Osteocyte (in vitro differentiated cells): ENCODE measurements at places on chromosomes 3 and 15. TPM values are rescaled to one million over a fixed set of nuclear protein-coding genes. Genes with fewer than 3 reads are reported as not detected.
A peak's percentile ranks its signal among the peaks of the same experiment; 100 is the strongest.

FAM107A gene
- total RNA-seq = not detected in 2 replicates

DNA sequence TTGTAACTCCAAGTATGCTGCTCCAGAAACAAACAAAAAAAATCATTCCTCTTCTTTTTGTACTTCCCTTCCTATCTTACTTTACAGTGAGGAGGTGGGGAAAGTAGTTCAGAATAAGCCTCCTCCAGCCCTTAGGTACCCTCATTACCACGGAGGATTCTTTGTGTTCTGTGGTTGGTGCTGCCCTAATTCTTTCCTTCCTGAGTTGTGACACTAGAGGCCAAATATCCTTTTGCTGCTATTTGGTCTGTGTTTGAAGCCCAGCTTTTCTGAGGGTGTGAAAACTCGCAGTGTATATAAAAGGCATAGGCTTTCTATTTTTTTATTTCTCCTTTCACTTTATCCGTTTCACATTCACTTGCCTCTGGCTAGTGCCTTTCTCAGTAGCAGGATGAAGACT lies 98.2 kb downstream of the HHLA2 start:
- no peak overlapping the region for H3K27ac ChIP-seq
- peaks cover 17% of the 10 kb centered on the region for H3K27me3 ChIP-seq
- no peak for DNase-seq
- no peaks in the 10 kb centered on the region for H3K36me3 ChIP-seq

- DNase-seq = no peak
- no peak overlapping the region for H3K27ac ChIP-seq
- H3K36me3 ChIP-seq = peaks cover 2% of the 10 kb centered on the region
- H3K4me1 ChIP-seq = no peaks in the 10 kb centered on the region
- no peak overlapping the region for H3K4me3 ChIP-seq
Measured at GRCh38 chr15:38002883-38003477, 68.5 kb downstream of the TMCO5A start.

GRCh38 chr3:185797108-185797881 lies 27.5 kb downstream of the IGF2BP2 start:
- peaks cover 6% of the 10 kb centered on the region for H3K36me3 ChIP-seq
- H3K27ac ChIP-seq = peak overlapping the region; percentile 42
- H3K4me1 ChIP-seq = peaks cover 57% of the 10 kb centered on the region
- DNase-seq = no peak
- H3K4me3 ChIP-seq = no peak overlapping the region

DNA sequence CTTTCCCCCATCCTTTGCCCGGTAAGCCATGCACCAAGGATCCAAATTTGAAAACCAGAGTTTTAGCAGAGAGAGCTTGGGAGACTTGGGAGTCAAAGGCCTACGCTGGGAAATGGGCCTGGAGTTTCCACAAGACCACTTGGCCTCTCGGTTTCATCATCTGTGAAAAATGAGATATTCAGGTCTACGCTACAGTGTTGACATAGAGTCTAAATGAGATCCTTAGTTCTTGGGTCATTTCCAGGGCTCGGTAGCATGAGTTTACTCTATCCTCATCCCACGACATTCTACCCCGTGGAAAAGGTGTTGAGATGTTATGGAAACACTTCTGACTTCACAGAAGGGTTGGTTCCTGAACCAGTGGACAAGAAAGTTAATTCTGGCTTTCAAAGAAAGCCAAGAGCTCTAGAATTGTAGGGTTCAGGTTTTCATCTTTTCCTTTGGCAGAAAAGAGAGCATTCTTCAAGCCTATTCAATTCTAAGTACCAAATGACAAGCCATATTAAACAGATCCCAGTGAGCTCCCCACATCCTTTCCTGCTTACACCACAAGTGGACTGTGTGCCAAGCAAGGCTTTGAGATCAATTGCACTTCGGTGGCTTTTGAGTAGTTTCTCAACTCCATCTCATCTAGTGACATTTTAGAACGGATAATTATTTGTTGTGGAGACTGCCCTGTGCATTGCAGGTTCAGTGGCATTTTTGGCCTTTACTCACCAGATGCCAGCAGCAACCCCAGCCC lies 219.7 kb downstream of the SLCO3A1 start:
- H3K4me1 ChIP-seq = peaks cover 8% of the 10 kb centered on the region
- no peak for DNase-seq
- H3K27ac ChIP-seq = no peak overlapping the region

DNA sequence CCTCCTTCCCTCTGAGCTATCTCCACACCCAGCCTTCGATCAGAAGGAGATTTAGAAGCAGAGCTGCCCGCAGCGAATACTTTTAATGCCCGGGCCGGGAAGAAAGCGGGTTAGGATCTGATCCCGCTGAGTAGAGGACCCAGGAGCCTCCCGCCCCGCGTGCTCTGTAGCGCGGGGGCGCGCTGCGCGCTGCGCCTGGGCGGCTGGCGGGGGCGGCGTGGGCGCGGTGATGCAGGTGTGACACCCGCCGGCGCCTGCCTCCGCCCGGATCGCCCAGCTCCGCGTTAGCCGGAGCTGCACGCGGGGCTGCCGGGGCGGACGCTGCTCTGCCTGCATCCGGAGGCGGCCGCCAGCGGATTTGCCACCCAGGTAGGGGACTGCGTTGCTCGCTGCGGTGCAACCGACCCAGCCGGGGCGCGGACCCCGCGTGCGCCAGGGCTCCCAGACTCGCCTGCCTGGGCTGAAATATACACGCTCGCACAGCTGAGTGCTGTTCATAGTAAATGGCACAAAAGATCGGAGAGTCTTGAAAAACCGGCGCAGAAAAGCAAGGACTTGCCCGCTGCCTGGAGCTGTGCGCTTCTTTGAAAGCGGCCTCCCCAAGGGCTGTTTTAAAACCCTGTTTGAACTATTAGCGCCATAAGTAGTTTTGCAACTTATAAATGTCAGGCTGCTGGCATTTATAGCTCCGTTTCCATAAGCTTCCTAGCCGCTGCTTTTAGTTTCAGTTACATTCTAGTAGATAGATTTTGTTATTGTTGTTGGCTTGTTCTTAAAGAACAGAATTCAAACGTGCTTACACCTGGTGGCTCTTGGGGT lies at the start of gene SV2B:
TSS of gene SV2B (plus strand) at position 263 of the 819 bp plus-strand sequence. CDS start 126,007 bp downstream, outside the sequence.
- H3K4me1 ChIP-seq = peaks cover 13% of the 10 kb centered on the region
- H3K27me3 ChIP-seq = peaks cover 69% of the 10 kb centered on the region
- H3K27ac ChIP-seq = no peak within 1 kb of the TSS
- H3K36me3 ChIP-seq = no peaks in the 10 kb centered on the region
- DNase-seq = no peak
- H3K4me3 ChIP-seq = peak within 1 kb of the TSS; percentile 70

CFAP44 gene
- 4.2 and 7.4 TPM in 2 replicates for total RNA-seq

MST1R gene
- 1.1 and 1.8 TPM in 2 replicates for total RNA-seq

DNA sequence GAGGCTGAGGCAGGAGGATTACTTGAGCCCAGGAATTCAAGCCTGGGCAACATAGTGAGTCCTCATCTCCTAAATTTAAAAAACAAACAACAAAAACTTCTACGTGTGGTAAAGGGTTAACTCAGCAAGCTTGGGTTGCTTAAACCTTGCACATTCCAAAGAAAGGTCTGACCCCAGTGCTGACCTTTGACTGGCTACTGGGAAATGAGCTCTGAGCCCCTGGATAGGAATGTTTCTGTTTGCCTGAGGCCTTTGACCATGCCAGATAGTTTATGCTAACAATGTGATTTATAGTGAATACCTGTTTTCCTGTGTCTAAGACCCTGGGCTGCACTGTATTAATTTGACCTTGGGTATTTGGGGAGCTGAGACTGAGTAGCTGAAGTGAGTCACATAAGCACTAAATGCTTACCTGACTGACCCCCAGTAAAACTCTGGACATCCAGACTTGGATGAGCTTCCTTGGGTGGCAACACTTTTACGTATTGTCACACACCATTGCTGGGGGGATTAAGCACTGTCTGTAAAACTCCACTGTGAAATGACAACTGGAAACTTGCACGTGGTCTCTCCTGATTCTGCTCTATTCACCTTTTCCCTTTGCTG lies 20.7 kb downstream of the TCAIM start:
- DNase-seq = no peak
- no peak overlapping the region for H3K4me3 ChIP-seq
- H3K36me3 ChIP-seq = peaks cover 21% of the 10 kb centered on the region
- peaks cover 33% of the 10 kb centered on the region for H3K4me1 ChIP-seq
- no peaks in the 10 kb centered on the region for H3K27me3 ChIP-seq

- H3K4me3 ChIP-seq = no peak overlapping the region
- no peak for DNase-seq
- H3K36me3 ChIP-seq = no peaks in the 10 kb centered on the region
- H3K4me1 ChIP-seq = no peaks in the 10 kb centered on the region
- H3K27me3 ChIP-seq = no peaks in the 10 kb centered on the region
Measured at GRCh38 chr3:39349080-39349479, 19.6 kb downstream of the CCR8 start.

TMCO5A gene
- total RNA-seq = not detected in 2 replicates

HACD2 gene
- total RNA-seq = 63.8 and 69.4 TPM in 2 replicates

DNA sequence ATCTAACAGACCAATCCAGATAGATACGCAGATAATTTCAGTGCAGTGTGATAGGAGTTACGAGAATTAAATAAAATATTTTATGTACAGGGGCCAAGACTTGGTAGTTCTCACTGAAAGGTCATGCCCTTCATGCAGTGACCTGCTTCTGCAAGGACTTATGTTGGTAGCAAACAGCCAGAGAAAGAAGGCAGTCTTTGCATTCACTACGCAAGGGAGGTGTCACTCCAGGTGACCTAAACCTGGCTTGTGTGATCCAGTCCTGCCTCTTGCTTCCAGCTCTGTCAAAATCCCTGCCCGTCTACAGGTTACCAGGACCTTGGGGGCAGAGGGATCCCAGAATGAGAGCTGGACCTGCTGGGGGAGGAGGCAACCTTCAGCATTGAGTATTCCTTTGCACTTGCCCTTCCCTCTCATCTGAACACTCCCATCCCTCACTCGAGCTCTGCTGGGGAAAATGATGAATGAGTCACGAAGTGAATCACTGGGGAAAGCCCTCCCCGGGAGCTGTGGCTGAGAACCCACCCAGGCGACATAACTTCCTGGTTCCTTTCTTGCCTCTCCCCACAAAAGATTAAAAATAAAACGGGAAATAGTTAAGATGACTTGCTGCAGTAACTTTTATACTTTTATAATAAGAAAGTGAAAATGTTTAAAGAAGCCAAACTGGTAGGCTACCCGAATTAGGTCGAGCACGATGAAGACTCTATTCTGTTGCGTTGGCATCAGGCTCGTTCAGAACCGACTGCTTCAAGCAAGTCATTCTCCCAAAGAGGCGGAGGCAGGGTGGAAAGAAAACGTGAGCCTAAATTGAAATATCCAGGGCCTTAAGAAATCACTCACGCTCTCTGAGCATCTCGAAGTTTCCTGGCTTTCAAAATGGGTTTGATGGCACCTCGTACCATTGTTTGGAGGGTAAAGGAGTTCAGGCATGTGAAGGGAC lies 216.1 kb downstream of the SLCO3A1 start:
- peaks cover 3% of the 10 kb centered on the region for H3K27me3 ChIP-seq
- no peak overlapping the region for H3K4me3 ChIP-seq
- no peaks in the 10 kb centered on the region for H3K36me3 ChIP-seq
- peaks cover 8% of the 10 kb centered on the region for H3K4me1 ChIP-seq
- DNase-seq = no peak
- H3K27ac ChIP-seq = peak overlapping the region; percentile 59

DNA sequence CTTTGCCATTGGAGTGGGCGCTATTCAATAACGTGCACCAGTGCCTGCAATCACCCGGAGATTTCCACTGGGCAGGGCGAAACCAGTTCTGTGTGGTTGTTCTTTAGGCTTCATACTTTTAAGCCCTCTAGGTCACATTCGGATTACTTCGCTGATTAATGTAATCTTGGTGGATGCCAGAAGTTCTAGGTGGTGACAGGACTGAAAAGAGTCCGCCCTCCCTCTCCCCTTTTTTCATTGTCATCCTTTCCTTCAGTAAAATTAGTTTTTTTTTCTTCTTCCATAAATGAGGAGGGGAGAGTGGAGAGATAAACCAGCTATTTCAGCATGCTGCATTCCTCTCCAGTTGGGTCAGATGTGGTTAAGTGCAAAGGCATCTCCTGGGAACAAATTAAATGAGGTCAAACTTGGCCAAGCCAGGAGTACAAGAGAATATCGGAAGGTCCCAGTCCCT lies 2.3 kb upstream of the SLC2A2 start:
- no peaks in the 10 kb centered on the region for H3K36me3 ChIP-seq
- no peak overlapping the region for H3K4me3 ChIP-seq
- DNase-seq = no peak
- H3K27ac ChIP-seq = no peak overlapping the region
- peaks cover 3% of the 10 kb centered on the region for H3K27me3 ChIP-seq
- no peaks in the 10 kb centered on the region for H3K4me1 ChIP-seq

DNA sequence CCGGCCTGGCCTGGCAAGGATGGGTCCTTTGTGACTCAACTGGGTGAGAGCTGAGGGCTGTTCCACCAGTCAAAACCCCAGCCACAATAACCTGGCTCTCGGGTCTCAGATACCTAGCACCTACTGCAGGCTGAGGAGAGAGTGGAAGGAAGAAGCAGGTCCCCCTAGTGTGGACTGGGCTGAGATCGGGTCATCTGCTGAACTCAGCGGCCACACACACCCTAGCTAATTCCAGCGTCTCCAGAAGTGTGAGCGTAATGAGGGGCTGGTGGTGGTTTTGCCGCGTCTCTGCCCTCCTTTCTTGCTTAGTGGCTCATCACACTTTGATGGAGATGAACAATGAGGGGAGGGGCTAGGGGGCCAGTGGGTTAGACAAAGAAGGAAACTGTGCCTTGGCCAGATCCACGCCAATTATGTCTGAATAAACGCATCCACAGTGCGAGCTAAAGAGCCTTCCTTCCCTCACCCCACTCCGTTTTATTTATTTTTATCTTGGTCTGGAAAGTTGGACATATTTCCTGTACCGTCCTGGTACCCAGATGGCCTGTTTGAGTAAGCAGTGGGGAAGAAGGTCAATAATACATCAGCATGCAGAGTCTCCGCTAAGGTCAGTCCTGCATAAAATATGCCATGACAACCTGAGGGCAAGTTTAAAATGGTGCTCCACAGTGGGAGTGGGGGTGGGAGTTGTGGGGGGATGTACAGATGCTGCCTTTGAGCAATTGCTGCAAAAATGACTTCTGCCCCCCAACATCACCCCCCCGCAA lies 370.0 kb downstream of the WDR72 start:
- H3K27me3 ChIP-seq = no peaks in the 10 kb centered on the region
- H3K36me3 ChIP-seq = no peaks in the 10 kb centered on the region
- no peak overlapping the region for H3K27ac ChIP-seq
- no peaks in the 10 kb centered on the region for H3K4me1 ChIP-seq

IGSF10 gene
- total RNA-seq = 1.2 and 1.4 TPM in 2 replicates

STRA6 gene
- 23.2 and 25.8 TPM in 2 replicates for total RNA-seq

DNA sequence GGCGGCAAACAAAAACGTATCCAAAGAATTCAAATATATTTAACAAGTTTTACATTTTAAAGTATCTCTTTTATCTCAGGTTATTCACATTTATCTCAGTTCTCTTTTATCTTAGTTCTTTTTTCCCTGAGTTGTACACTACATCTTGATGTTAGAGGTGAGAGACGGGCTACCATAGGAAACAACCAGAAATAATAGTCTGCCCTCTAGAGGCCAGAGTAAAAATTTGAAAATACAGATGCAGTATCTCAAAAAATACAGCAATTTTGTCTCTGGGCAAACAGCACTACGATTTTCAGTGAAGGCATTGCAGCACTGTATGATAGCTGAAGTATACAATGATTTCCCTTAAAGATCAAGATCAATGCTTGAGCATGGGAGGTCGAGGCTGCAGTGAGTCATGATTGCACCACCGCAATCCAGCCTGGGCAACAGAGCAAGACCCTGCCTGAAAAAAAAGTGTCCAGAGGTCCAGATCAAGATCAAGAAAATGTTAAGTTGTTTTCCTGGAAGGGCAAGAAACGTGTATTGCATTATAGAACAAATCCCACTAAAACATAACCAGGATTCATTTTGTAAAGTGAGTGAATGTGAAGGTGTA lies 82.6 kb upstream of the ATP11B start:
- no peaks in the 10 kb centered on the region for H3K36me3 ChIP-seq
- no peak overlapping the region for H3K4me3 ChIP-seq
- H3K27ac ChIP-seq = no peak overlapping the region
- H3K27me3 ChIP-seq = peaks cover 29% of the 10 kb centered on the region
- peaks cover 2% of the 10 kb centered on the region for H3K4me1 ChIP-seq

GRCh38 chr3:71430941-71431552 lies 152.5 kb downstream of the FOXP1 start:
- DNase-seq = no peak
- H3K4me1 ChIP-seq = peaks cover 37% of the 10 kb centered on the region

CHCHD4 gene
- 7.2 and 7.9 TPM in 2 replicates for total RNA-seq
